ENCODE measurements at places on chromosomes 16 and 17. TPM values are rescaled to one million over a fixed set of nuclear protein-coding genes. Genes with fewer than 3 reads are reported as not detected.

PRSS22 gene
- total RNA-seq, result not detected

HOXB6 gene
- total RNA-seq, result 22.9 TPM

NPIPB6 gene
- total RNA-seq, result 1.1 TPM

CDRT15 gene
- not detected for total RNA-seq

SPATA32 gene
- not detected for total RNA-seq

HOXB3 gene
- total RNA-seq, result 8.3 TPM

RNU2-1 gene
- not detected for total RNA-seq

KRT20 gene
- total RNA-seq, result not detected

TMEM100 gene
- total RNA-seq, result 3.0 TPM

DNA sequence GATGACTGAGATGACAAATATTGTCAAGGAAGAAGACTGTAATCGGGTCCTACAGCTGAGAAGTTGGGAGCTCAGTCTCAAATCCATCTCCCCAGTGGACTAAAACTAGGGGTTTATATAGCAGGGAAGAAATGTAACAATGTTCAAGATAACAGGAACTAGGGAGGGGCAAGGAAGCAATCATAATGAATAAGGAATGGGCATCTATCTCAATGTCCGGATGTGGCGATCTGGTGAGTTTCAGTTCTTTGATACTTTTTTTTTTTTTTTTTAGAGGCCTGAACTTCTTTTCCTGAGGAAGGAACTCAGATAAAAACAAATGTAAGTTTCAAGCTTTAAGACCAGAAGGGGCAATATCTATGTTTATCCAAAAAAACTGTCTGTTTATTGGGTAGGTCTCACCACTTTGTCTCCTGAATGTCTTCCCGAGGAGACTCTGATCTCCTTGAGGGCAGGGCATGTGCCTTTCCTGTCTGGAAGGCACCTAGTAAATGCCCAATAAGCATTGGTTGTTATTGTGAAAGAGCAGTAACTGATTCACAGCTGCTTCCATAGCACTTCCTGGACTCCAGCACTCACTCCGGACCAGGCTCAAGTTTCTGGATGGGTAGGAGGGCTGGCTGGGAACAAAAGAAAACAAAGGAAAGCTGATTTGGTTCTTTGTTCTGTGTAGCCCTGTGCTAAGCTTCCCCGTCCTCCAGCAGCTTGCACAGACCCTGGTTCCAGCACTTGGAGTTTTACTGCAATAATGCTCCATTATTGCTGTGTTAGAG is 51.9 kb downstream of the MEOX1 start:
- no peak for DNase-seq

DNA sequence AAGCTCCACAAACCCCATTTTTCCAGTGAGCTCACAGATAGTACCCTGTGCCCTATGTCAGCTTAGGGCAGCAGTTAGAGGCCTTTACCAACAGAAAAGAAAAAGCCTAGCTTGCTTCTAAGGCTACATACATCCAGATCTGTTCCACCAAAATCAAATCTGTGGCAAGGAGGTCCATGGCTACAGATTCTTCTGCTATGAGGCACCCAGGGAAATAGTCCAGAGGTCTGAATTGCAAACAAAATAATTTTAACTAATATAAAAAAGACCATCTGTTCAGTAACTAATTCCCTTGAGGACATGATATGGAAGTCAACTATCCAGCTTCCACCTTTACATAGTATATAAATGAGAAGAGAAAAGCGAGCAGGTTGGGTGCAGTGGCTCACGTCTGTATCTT is 129.3 kb downstream of the PARN start:
- no peak for DNase-seq

- DNase-seq, result peak; percentile 73
Measured at GRCh38 chr16:29678691-29679267, at the start of gene QPRT. QPRT (plus strand) TSS chr16:29679180; CDS start chr16:29679198, 18 bp downstream.

- DNase-seq, result no peak
Measured at GRCh38 chr16:22751104-22751667, 62.8 kb upstream of the HS3ST2 start.

- no peak for DNase-seq
Measured at GRCh38 chr16:49058382-49058781, 223.3 kb downstream of the CBLN1 start.

GRCh38 chr16:67091906-67092566 is 17.7 kb upstream of the PHAF1 start:
- no peak for DNase-seq

GRCh38 chr16:4580250-4580649 is 24.1 kb downstream of the C16orf96 start:
- peak; percentile 34 for DNase-seq

GRCh38 chr16:79897453-79898146 is 297.1 kb upstream of the MAF start:
- peak; percentile 81 for DNase-seq

- peak; percentile 58 for DNase-seq
Measured at GRCh38 chr17:58531661-58532554, 17.5 kb upstream of the MTMR4 start.

GRCh38 chr16:83963277-83964119 is 4.5 kb upstream of the NECAB2 start:
- DNase-seq, result no peak

DNA sequence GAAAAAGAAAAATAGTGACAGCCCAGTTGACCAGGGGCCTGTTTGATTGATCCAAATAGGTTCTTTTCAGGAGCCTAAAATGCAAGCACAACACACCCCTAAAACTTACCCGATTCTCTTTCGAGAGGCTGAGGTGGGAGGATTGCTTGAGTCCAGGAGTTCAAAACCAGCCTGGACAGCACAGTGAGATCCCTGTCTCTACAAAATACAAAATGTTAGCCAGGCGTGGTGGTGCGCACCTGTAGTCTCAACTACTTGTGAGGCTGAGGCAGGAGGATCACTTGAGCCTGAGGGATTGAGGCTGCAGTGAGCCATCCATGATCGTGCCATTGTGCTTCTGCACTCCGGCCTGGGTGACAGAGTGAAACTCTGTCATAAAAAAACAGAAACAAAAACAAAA is 1.5 kb upstream of the KIF19 start:
- DNase-seq, result no peak

GRCh38 chr16:71250461-71251235 is 20.1 kb upstream of the HYDIN start:
- DNase-seq, result no peak

DNA sequence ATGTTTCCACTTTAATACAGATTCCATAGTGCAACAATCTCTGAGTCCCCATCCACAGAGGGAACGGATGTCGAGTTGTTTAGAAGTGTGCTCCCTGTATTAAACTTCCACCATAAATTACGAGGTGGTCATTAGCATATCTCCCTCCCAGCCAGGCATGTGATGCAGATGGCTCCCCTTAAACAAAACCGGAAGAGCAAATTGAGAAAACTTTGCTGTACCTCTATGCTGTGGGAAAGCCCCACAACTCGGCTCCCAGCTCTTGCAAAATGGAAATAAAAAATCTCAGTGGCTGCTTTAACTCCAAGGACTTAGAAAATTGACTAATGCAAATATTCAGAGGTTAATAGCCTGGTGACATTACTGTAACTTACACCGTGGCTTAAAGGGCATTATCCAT is 290.9 kb downstream of the MAF start:
- no peak for DNase-seq

DNA sequence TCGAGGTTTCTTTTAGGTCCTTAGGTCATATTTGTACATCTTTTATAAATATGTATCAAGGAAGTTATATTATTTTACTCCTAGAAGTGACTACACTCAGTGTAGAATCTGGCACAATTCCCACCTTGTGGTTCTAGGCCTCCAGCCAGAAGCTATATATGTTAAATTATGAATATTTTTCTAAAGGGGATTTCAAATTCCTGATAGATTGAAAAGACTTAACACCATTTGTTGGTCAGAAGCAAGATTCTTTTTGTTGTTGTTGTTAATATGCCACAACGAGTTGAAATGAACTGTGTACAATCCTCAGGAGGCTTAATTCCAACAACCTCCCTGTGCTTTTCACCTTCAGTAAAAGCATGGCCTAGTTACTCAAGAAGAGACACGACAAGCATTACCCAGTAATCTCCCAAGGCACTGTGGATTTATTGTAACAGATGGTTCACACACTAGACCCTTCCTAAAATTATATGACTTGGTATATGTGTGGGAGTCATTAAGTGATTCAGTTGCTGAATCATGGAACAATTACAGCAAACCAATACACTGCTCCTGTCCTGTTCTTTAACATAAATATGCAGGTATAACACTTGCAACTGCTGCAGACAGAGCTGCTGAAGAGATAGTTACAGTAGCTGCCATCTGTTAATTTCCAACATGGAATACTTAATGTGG is 964.4 kb upstream of the GOT2 start:
- DNase-seq, result peak; percentile 33

Data from myocyte (in vitro differentiated cells).